ENCODE measurements at places on chromosomes 13 and 19. TPM values are rescaled to one million over a fixed set of nuclear protein-coding genes. Genes with fewer than 3 reads are reported as not detected.

- DNase-seq: peak; percentile 83
Measured at GRCh38 chr19:15280915-15281683, 48.9 kb upstream of the EPHX3 start.

MCF2L gene
- total RNA-seq: 44.8 TPM

GRCh38 chr13:102772042-102772425 lies 1.6 kb downstream of the TEX30 start:
- DNase-seq: no peak

DNA sequence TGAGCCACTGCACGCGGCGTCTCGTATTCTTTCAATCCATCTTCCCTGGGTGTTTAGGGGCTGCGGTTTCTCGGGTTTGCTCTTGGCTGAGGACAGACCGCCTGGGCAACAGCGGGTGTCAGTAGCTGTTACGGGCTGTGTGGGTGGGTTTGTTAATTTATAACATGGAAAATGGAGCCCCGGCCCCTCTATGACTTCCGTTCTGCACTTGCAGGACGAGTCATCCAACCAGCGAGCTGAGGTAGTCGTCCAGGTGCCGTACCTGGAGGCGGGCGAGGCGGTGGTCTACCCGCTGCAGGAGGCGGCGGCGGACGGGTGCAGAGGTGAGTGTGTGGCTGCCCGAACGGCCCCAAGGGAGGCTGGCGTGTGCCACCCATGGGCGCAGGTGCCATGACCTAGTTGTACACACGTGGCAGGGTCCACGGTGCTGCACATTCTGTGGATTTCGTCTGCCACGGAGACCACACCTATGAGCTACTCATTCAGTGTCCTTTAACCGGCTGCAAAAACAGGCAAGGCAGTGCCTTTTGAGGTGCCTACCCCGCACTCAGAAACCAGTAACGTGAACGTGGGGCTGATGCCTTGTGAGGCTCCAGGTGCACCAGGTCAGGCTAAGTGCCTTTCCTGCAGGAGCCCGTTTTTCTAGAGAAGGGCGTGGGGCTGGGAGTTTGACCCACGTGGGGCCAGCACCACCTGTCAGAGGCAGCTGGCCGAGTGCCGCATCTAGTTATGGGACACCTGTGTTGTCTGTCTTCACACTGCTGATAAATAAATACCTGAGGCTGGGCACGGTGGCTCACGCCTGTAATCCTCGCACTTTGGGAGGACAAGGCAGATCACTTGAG lies 10.9 kb downstream of the POLR2E start:
- DNase-seq: no peak

DNA sequence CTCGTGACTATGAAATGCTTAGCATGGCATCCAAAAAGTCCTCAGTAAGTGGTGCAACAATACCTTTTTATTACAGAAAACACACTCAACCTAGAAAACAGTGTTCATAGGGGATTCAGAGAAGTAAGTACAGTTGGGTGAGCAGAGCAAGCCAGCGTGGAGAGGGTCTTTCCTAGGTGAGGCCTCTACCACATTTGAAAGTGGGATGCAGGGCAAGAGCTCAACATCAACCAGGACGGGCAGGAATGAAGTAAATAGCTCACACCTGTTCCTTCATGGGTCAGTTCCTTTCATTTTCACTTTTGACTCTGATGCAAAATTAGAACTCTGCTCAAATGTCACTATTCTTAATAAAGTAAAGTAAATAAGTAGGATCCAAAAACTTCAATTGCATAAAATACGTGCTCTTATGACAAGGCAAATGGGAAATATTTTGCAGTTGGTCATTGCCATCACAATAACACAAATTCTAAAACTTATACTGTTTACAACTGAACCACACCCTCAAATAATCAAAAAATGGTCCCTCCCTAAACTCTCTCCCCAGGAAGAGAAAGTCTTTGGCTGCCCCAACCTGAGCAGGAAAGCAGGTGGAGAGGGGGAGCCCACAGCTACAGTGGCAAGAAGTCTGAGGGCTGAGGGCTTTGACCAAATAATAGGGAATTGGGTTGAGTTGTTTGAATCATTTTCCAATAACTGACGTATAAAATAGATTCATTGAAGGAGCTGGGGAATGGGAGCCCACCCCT lies 20.2 kb downstream of the CHAMP1 start:
- DNase-seq: no peak

- DNase-seq: no peak
Measured at GRCh38 chr13:95479731-95480130, 72.8 kb upstream of the CLDN10 start.

- no peak for DNase-seq
Measured at GRCh38 chr13:106593132-106593531, 25.2 kb upstream of the ARGLU1 start.

CGB5 gene
- total RNA-seq: not detected

GRCh38 chr13:93881411-93881810 lies 598.1 kb downstream of the DCT start:
- no peak for DNase-seq

ZNF610 gene
- 5.7 TPM for total RNA-seq

GRCh38 chr19:33461256-33462111 lies 60.1 kb downstream of the PEPD start:
- DNase-seq: no peak

DNA sequence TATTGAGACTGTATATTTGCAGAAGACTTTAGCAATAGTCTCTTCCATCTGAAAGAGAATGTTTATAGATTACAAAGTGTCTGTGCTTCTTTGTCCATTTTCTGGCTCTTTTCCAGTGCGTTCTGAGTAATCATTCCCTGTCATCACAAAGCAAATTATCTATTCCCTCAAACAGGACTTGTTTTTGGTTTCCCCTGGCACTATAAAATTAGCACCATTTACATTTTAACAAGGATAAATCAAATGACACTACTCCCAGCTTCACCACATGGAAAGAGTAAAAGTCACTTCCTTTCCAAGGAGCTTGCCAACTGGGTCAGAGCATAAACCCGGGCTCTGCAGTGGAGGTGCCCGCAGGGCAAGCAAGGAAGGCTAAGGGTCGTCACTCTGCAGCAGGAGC lies 88.1 kb downstream of the SHISA2 start:
- no peak for DNase-seq

- DNase-seq: no peak
Measured at GRCh38 chr13:80011448-80012212, 329.3 kb downstream of the SPRY2 start.

GRCh38 chr19:15296353-15296752 lies 36.0 kb downstream of the BRD4 start:
- peak; percentile 53 for DNase-seq

DNA sequence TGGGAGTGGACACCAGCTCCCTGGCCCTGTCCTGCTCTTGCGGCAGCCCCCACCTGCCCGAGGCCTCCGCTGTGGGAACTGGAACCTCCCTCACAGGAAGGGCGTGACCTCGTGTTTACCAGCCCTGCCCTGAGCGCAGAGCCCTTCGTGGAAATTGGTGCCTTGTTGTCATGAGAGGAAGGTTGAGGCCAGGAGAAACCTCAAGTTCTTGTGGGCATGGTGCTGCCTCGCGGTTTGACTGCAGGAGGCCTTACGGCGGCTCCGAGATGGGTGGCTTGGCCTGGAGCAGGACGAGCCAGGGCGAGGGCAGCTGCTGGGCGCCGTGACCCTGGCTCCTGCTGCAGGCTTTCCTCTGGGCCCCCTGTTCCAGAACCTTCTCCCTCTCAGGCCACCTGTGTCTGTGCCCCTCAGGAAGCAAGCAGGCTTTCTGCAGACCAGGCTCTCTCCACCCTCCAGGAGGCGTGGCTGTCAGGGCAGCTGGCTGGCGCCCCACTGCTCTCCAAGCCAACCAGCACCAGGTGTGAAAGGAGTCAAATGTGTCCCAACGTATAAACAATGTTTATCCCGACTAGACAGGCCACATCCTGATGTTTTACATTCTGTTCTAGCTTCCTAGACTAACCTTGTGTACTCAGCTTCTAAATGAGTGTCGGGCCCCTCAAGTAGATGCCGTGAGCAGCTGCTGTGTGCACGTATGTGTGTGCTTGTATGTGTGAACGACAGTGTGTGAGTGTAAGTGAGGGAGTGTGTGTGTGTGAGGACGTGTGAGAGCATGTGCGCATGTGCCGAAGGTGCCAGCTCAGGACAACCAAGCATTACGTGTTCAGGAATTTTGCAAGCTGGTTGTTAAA lies 10.4 kb upstream of the RASA3 start:
- no peak for DNase-seq

TNNT1 gene
- total RNA-seq: 112 TPM

MCEMP1 gene
- 0.92 TPM for total RNA-seq

LPAR2 gene
- 0.25 TPM for total RNA-seq

DNA sequence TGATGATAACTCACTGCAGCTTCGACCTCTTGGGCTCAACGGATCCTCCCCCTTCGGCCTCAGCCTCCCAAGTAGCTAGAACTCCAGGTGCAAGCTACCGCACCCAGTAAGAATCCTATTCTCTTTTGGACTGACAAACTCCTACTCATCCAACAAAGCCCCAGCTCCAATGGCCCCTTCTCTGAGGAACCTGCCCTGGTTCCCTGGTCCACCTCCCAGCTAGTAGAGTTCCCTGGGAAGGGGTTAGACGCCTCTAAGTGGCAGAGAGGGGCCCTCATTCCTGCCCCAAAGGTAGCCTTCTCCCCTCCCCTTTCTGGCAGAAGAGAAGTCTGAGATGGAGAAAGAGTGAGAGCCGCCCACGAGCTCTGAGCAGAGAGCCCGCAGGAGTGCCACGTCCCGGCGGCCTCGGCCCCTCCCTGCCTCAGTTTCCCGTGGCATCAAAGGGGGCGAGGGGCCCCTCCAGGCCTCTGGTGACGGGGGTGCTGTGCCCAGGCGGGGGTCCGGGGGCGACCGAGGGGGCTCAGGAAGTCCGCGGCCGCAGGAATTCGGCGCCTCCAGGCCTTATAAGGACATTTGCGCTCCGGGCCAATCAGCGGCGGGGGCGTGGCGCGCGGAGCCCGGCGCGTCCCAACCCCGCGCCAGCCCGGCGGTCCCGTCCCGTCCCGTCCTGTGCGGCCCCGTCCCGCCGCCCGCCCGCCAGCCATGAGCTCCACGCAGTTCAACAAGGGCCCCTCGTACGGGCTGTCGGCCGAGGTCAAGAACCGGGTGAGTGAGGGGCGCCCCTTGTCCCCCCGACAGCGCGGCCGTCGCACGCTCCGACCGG lies at the start of gene CNN2:
Gene CNN2 (plus strand): TSS at position 649 of the 823 bp plus-strand sequence. CDS start 54 bp downstream, at position 703.
- peak; percentile 82 for DNase-seq

ZNF99 gene
- 0.09 TPM for total RNA-seq

CYP4F12 gene
- 2.0 TPM for total RNA-seq

DNA sequence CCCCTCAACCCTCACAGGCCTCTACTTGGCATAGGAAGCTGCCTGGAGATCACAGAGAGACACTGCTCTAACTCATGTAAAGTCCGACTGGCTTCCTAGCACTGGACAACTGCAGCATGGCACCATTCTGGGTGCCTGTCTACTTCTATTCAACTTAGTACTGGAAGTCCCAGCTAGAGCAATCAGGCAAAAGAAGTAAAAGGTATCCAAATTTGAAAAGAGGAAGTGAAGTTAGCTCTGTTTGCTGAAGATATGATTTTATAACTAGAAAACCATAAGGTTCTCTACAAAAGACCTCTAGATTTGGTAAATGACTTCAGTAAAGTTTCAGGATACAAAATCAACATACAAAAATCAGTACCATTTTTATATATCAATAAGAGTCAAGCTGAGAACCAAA lies 1017.6 kb downstream of the PCDH9 start:
- DNase-seq: no peak

DNA sequence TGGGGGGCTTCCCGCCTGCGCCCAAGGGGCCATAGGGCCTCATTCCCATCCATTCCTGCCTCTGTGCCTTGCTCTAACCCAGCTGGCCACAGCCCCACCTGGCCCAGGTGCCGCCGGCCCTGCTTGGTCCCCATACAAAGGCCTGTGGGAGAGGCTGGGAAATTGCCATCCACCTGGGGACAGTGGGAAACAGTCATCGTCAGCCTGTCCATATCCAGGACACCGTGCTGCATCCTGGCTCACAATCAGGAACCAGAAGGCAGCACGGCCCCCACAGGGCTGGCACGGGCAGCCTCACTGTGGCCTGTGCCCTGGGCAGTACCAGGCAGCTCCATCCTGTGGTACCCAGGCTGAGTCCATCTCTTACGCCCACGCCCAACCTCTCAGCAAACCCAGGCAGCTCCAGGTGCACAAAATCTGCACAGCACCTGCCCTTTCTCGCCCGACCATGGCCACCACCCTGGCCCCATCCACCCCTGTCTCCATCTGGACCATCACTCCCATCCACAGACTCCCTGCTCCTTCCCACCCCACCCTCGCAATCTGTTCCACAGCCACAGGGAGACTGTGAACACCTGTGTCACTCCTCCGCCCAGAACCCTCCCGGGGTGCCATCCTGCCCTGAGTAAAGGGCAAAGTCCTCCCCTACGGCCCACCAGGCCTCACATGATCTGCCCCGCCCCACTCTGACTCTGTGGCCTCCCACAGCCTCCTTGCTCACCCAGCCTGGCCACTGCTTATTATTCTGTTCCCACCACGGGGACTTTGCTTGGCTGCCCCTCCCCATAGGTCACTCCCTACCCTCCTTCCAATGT lies 21.1 kb upstream of the FBXO27 start:
- DNase-seq: no peak

DNA sequence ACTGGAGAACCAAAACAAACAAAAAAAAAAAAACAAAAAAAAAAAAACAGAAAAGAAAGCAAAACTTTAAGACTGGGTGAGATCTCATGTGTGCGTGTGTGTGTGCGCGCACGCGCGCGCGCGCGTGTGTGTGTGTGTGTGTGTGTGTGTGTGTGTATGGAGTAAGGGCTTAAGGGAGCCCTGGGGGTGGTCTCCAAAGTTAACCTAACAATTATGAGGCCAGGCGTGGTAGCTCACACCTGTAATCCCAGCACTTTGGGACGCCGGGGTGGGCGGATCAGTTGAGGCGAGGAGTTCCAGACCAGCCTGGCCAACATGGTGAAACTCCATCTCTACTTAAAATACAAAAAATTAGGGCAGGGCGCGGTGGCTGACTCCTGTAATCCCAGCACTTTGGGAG lies 46.7 kb downstream of the CYP4F22 start:
- no peak for DNase-seq

ZNF844 gene
- total RNA-seq: 19.6 TPM

DNA sequence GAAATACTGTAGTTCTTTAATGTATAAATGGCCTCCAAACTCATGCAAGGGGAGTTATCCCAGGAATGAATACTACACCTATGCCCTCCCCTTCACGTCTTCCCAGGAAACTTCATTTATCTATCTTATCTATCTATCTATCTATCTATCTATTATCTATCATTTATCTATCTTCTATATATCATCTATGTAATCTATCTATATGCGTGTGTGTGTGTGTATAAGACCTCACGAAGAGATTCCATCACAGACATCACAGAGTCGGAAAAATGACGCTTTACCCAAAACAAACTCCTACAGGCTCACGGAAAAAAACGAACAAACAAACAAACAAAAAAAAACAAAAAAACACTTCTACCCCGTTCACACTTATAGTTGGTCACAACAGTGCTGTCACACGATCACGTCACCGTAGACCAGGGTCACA lies 486 bp downstream of the ZNF529 start:
- DNase-seq: no peak

ZNF576 gene
- 10.8 TPM for total RNA-seq

- DNase-seq: no peak
Measured at GRCh38 chr13:65468628-65469027, 1761.5 kb downstream of the PCDH9 start.

DNA sequence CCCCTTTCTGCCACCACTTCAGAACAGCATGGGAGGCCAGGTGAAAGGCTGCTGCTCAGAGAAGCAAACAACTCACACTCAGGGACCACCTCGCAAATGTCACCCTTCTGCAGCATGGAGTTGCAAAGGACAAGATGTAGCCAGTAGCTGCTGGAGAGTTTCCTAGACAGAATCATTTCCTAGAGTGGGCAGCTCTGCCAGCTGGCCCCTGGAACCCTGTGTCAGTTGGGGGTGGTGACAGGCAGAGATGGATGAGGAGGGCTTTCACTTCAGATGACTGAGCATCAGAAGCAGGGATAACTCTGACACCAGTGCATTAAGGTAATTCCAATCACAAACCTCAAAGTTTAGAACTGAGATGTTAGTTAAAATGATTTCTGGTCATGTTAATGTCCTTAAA lies 34.4 kb upstream of the EPHX3 start:
- DNase-seq: no peak
